MCF 10A (cell line): ENCODE measurements at places on chromosomes 6 and 20. TPM values are rescaled to one million over a fixed set of nuclear protein-coding genes. Genes with fewer than 3 reads are reported as not detected.

The DDO gene
- total RNA-seq = not detected in 2 replicates

The LRP11 gene
- total RNA-seq = 38.1 and 46.1 TPM in 2 replicates

- H3K4me3 ChIP-seq = no peak overlapping the region
- H3K4me1 ChIP-seq = no peaks in the 10 kb centered on the region
- no peak overlapping the region for H3K27ac ChIP-seq
- H3K36me3 ChIP-seq = peaks cover 6% of the 10 kb centered on the region
- DNase-seq = no peak
Observed at GRCh38 chr20:60101201-60101890, 143.1 kb downstream of the CDH26 start.

DNA sequence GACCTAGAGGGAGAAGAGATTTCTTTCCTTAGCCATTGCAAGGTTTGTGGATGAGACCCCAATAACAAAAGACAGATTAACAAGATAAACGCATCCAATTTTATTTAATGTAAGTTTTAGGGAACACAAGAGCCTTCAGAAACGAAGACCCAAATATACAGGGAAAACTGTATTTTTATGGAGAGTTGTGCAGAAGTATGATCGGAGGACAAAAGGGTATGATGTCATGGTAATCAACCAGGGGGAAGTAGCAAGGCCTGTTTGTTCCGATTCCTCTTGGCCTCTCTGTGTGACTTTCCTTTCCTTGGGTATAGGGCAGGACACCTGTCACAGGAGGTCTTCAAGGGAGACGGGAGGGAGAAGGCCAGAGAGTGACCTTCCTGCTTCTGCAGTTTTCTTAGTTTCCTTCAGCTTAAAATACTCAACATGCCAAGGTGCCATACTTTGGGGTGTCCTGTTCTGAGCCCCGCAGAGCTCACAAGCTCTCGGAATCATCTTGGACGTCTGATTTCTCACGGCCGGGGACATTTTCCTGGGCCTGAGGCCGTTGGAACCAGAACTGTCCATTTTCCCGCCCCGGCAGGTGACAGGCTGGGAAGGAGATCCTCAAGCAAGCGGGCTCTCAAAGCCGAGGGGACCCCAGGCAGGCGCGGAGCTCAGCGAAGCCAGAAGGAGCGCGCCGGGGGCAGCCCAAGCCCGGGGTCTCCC is 21.7 kb downstream of the TMC2 start:
- H3K4me1 ChIP-seq = peaks cover 5% of the 10 kb centered on the region
- no peaks in the 10 kb centered on the region for H3K36me3 ChIP-seq
- no peak for DNase-seq
- peaks cover 79% of the 10 kb centered on the region for H3K27me3 ChIP-seq
- no peak overlapping the region for H3K27ac ChIP-seq

DNA sequence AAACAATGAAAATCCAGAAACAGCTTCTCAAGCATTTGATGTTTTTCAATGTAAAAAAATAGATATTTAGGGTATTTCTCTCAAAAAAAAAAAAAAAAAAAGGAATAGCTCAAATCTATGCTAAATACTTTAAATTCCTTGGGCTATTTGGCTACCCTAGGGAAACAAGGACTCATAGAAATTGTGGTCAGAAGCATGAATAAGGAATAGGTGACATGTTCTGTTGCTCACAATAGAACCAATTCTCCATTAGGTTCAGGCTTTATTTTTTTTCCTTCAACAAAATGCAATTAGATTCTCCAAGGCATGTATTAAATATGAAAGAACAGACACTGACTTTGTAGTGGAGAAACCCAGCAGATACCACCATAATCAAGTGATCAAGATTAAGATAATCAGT is 904.3 kb upstream of the FLRT3 start:
- DNase-seq = no peak
- no peaks in the 10 kb centered on the region for H3K27me3 ChIP-seq
- no peaks in the 10 kb centered on the region for H3K36me3 ChIP-seq
- no peaks in the 10 kb centered on the region for H3K4me1 ChIP-seq
- no peak overlapping the region for H3K4me3 ChIP-seq
- no peak overlapping the region for H3K27ac ChIP-seq

- no peak overlapping the region for H3K27ac ChIP-seq
- H3K27me3 ChIP-seq = no peaks in the 10 kb centered on the region
- H3K36me3 ChIP-seq = no peaks in the 10 kb centered on the region
Observed at GRCh38 chr6:113539623-113540022, 317.5 kb upstream of the MARCKS start.

- no peak overlapping the region for H3K27ac ChIP-seq
- no peak for DNase-seq
- no peaks in the 10 kb centered on the region for H3K36me3 ChIP-seq
- no peak overlapping the region for H3K4me3 ChIP-seq
Observed at GRCh38 chr6:130769861-130770260, 57.3 kb upstream of the SMLR1 start.

DNA sequence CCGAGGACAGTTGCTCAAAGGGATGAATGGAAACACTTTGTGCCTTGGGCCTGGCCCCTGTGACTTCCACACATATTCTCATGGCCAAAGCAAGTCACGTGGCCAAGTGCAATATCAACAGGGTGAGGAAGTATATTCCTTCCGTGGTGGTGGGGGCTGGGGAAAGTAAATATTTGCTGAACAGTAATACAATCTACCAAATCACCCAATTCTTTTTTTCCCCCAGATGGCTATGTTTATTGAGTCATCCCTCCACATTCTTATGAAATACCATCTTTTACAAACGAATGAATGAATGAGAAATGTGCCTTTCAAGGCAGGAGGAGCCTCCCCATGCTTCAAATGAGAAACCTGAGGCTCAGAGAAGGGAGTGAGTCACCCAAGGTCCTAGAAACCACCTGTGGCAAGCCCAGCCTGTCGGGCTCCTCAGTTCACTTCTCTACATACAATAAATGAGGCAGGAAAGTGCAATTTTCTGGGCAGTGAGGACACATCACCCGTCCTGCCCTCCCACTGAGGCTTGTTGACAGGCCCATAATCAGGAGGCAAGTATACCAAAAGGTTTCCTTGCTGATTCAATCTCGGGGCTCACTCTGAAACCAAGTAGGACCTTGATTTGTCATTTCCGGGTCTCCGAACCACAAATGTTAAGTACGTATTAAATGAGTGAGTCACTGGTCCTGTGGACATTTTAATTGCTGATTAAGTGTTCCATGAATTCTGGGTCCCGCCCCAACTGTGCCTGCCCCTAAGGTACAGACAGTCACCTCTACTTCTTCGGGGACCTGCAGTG is 25.3 kb upstream of the TOP1 start:
- H3K27me3 ChIP-seq = no peaks in the 10 kb centered on the region
- no peaks in the 10 kb centered on the region for H3K36me3 ChIP-seq
- peaks cover 38% of the 10 kb centered on the region for H3K4me1 ChIP-seq

DNA sequence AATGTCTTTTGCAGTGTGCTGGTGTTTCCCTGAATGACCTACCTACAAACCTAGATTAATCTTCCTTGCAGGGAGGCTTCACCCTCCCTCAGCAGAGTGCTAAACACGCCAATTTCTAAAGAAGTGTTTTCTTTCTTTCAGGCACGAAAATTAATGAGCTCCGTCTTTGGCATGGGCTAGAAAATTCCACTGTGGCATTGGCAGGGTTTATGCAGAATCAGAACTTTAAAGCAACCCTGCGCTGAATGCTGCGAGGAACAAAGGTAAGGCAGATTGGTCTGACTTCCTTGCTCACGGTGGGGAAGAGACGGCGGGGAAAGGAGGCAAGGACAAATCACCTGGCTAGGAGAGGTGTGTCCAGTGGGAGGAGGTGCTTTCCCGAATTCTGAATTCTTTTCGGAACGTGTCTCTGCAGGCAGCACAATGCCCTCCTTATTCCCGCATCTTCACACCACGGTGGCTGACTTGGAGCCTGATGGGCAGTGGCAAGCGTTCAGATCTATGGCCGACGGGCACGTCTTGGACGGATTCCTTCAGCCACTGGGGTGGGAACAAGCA is 6.2 kb upstream of the BANF2 start:
- H3K4me1 ChIP-seq = no peaks in the 10 kb centered on the region
- no peak overlapping the region for H3K27ac ChIP-seq
- H3K4me3 ChIP-seq = no peak overlapping the region
- no peaks in the 10 kb centered on the region for H3K36me3 ChIP-seq

The HLA-DMA gene
- 2.4 and 2.9 TPM in 2 replicates for total RNA-seq

GRCh38 chr6:143055213-143055612 is 5.5 kb upstream of the AIG1 start:
- H3K27ac ChIP-seq = no peak overlapping the region
- no peaks in the 10 kb centered on the region for H3K27me3 ChIP-seq
- H3K36me3 ChIP-seq = no peaks in the 10 kb centered on the region
- H3K4me3 ChIP-seq = no peak overlapping the region

The BANF2 gene
- not detected in 2 replicates for total RNA-seq

- H3K27ac ChIP-seq = no peak overlapping the region
- no peak overlapping the region for H3K4me3 ChIP-seq
- DNase-seq = no peak
- no peaks in the 10 kb centered on the region for H3K36me3 ChIP-seq
- no peaks in the 10 kb centered on the region for H3K4me1 ChIP-seq
- H3K27me3 ChIP-seq = no peaks in the 10 kb centered on the region
Observed at GRCh38 chr20:43900496-43900895, 14.2 kb upstream of the TOX2 start.

DNA sequence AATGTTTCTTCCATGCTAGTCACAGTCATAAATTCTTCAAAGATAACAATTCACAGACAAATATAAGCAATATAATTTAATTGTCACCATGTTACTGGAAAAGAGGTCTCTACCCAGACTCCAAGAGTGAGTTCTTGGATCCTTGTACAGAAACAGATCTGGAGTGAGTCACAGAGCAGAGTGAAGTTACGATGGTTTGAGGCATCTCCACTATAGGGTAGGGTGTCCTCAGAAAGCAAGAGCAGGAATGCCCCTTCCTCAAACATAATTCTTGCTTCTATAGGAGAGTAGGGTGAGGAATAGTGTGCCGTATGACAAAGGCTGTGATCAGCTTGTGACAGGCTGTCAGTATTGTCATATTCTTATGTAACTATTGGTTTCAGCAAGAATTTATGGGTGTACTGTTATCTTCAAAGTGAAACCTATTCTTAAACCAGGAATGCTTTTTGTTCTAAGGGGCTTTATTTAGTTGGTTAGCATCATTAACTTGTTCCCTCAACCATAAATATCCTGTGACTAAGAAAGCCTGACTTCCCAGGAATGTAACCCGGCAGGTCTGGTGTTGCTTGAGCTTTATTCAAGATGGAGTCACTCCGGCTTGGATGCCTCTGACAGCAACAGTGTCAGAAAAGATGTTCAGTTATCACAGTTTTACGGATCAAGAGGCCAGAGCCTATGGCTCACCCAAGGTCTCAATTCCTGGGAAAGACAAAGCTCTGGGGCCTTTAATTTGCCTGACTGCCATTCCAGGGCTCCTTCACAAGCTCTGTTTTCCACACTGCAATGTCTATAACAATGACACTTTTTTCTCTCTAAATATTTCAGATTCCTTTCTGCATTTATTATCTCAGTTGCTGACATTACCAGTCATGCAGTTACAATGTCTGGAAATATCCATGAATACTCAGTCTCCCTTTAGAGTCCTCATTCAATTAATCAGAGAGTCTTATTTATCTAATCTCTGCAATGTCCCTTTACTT is 298.6 kb downstream of the C6orf118 start:
- no peak overlapping the region for H3K27ac ChIP-seq
- H3K4me1 ChIP-seq = no peaks in the 10 kb centered on the region
- DNase-seq = no peak
- no peak overlapping the region for H3K4me3 ChIP-seq

The MATN4 gene
- 0.20 TPM in 1 of 2 replicates, not detected in the other for total RNA-seq

The SPAG4 gene
- total RNA-seq = 0.96 and 1.6 TPM in 2 replicates

- no peak overlapping the region for H3K4me3 ChIP-seq
- H3K27me3 ChIP-seq = no peaks in the 10 kb centered on the region
- H3K4me1 ChIP-seq = peaks cover 8% of the 10 kb centered on the region
- no peak for DNase-seq
- H3K36me3 ChIP-seq = peaks cover 27% of the 10 kb centered on the region
Observed at GRCh38 chr6:47237196-47237595, 72.5 kb downstream of the TNFRSF21 start.

- peaks cover 11% of the 10 kb centered on the region for H3K27me3 ChIP-seq
- H3K27ac ChIP-seq = no peak overlapping the region
- H3K4me1 ChIP-seq = no peaks in the 10 kb centered on the region
- no peaks in the 10 kb centered on the region for H3K36me3 ChIP-seq
Observed at GRCh38 chr6:34510299-34510698, 44.4 kb downstream of the PACSIN1 start.

DNA sequence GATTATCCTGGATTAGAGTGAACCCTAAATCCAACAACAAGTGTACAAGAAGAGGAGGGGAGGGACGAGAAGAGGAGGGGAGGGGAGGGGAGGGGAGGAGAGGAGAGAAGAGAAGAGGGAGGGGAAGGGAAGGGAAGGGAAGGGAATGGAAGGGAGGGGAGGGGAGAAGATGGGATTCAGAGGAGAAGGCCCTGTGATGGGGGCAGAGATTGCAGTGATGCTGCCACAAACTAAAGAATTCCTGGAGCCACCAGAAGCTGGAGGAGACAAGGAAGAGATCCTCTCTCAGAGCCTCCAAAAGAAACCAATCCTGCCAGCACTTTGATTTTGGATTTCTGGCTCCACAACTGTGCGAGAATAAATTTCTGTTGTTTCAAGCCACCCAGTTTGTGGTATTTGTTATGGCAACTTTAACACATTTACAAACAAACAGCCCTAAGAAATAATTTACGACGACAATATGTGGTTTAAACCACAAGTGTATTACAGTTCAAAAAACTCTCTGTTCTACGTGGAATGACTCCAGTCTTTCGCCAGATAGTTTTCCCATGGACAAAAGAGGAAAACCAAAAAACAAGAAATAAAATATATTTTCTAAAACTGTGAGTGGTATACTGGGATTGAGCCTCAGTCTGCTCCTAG is 235.4 kb downstream of the HDGFL1 start:
- H3K27ac ChIP-seq = no peak overlapping the region
- H3K4me1 ChIP-seq = no peaks in the 10 kb centered on the region
- no peaks in the 10 kb centered on the region for H3K27me3 ChIP-seq
- no peak overlapping the region for H3K4me3 ChIP-seq
- DNase-seq = no peak

The GGTLC1 gene
- total RNA-seq = not detected in 2 replicates

DNA sequence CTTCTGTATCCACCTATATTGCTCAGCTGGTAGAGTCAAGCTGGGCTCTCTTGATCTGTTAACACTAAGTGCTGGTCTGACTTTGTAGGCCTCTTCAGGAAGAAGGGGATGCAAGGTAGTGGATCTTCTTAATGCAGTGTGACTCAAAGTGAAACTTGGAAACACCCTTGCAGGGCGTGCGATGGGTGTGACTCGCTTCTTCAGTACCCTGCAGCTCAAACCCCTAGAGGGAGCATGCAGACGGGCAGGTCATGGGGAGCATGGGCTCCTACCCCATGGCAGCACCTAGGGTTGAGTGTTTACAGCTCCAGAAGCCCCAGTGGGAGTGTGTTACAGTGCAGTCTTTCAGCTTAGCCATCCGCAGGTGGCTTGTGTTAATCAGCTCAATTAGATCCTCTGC is 757 bp upstream of the SAMD3 start:
- H3K27me3 ChIP-seq = no peaks in the 10 kb centered on the region
- peak; percentile 18 for DNase-seq
- H3K27ac ChIP-seq = no peak overlapping the region
- no peak overlapping the region for H3K4me3 ChIP-seq
- no peaks in the 10 kb centered on the region for H3K36me3 ChIP-seq

The SYNCRIP gene
- 126 and 161 TPM in 2 replicates for total RNA-seq

The BPIFB4 gene
- not detected in 2 replicates for total RNA-seq

GRCh38 chr20:48214601-48215000 is 429.3 kb upstream of the SULF2 start:
- no peaks in the 10 kb centered on the region for H3K36me3 ChIP-seq
- H3K4me3 ChIP-seq = no peak overlapping the region
- no peaks in the 10 kb centered on the region for H3K4me1 ChIP-seq
- DNase-seq = peak; percentile 16
